Left renal cortex interstitium (tissue), 4 donors: ENCODE measurements at places on chromosomes 12 and 14.

DNA sequence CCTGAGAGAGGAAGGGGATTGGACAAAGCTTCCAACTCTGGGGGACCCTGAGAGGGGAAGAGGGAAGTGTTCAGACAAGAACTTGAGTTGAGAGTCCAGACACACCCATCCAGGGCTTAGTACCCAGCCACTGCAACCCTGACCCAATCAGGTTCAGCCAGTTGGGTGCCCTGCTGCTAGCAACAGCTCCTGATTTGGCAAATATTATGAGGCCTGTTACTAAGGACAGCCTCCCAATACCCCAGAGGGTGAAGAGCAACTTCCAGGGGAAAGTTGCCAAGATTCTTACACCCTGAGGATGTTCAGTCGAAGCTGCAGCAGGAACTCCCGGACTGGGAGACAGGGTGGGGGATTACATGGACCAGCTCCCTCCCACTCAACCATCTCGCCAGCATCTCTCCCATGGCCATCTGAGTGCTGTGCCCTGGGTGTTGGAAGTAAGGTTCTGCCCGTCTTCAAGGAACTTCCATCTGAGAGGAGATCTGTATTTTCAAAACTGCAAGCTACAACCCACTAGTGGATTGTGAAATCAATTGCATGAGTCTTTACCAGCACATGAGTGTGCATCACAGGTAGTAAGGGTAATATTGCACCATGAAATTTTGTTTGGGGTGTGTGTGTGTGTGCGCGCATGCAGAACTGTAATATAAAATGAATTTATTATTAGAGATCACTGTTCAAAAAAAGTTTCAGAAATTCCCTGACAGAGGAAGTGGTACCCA is 11.5 kb upstream of the KRT78 start:
- no peak for DNase-seq

- DNase-seq: no peak
Observed at GRCh38 chr12:19882346-19882745, 443.1 kb downstream of the AEBP2 start.

- DNase-seq: no peak
Observed at GRCh38 chr14:100781952-100782351, 44.0 kb upstream of the MEG3 start.

DNA sequence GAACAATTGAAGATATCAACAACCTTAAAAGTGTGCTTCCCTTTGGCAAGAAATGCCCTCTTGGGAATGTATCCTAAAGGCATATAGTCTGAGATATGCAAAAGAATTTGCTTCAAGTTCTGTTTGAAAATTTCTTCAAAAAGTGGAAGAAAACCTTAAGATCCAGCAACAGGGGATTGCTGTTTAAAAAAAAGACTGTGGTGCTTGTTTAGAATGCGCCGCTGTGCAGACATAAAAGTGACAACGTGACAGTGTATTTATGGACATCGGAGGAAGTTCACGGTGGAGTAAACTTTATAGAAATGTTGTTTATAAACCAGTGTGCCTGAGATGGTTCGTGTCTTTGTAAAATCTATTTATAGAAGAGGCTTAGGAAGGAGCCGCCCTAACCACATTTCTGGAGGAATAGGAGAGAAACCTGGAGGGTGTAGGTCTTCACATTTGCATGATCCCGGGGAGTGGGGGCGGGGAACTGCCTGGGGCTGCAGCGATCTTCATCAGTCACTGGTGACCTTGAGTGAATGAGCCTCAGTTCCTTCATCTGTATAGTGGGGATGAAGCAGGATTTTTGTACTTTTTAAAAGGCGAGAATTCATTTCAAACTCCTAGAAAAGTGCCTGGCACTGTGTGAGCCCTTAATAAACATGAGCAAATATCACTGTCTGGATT is 27.5 kb downstream of the ADGRD1 start:
- DNase-seq: no peak

GRCh38 chr14:91293281-91293680 is 48.8 kb upstream of the GPR68 start:
- DNase-seq: no peak
